Stimulated activated CD8-positive, alpha-beta memory T cell treated with anti-CD3 and anti-CD28 coated beads, Interleukin-4, amount 100 ng/mL, for 1 hour (primary cell): ENCODE measurements at places on chromosomes 3 and 15.

GRCh38 chr15:70453766-70454165, 309.6 kb downstream of the UACA start:
- no peak for DNase-seq

GRCh38 chr15:58040150-58040549, 25.4 kb downstream of the ALDH1A2 start:
- DNase-seq: no peak

DNA sequence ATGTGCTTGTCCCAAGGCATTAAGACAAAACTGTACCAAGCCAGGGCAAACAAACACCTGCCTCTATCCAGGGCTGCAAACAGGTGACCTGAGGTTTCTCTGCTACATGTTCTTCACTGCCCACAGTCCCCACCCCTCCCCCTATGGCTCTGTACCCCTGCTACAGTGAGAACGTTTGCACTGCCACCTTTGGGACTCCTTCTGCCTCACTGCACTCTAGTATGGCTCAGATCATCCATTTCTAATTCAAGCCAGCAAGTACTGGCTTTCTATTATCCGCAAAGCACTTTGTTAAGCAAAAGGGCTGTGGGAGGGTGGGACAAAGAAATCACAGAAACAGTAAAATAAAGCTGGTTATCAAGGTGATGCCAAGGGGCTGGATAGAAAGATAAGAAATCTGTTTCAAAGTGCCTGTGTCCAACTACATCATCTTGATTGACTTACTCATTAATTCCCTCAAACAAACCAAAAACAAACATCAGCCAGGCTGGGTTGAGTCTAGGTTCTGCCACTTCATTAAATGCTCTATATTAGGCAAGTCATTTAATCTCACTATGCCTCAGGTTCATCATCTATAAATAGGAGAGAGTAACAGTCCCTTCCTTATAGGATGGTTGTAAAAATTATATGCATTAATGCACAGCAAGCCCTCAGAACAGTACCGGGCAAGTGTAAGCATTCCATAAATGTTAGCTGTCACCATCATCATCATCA, 95.3 kb downstream of the PDZRN3 start:
- DNase-seq: no peak

GRCh38 chr15:85649372-85649771, 145.4 kb downstream of the KLHL25 start:
- DNase-seq: no peak

GRCh38 chr3:37964716-37965115, 25.9 kb upstream of the VILL start:
- DNase-seq: no peak

DNA sequence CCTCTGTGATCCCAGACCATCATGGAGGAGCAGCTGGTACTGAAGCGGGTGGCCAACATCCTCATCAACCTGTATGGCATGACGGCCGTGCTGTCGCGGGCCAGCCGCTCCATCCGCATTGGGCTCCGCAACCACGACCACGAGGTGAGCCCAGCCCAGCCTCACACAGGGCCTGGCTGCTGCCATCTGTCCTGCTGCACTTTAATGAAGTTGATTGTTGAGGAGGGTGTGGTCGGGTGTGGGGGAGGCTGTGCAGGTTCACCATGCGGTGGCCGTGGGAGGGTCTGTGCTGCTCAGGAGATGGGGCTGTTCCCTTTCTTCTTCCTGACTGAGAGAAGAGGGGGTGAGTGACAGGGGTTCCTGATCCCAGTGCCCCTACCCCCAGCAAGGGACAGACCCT, 30.6 kb downstream of the ACAD9 start:
- DNase-seq: no peak

GRCh38 chr3:72185549-72186399, 400.8 kb upstream of the PROK2 start:
- DNase-seq: no peak

GRCh38 chr3:187958432-187959003, 195.4 kb upstream of the LPP start:
- DNase-seq: peak; percentile 20

DNA sequence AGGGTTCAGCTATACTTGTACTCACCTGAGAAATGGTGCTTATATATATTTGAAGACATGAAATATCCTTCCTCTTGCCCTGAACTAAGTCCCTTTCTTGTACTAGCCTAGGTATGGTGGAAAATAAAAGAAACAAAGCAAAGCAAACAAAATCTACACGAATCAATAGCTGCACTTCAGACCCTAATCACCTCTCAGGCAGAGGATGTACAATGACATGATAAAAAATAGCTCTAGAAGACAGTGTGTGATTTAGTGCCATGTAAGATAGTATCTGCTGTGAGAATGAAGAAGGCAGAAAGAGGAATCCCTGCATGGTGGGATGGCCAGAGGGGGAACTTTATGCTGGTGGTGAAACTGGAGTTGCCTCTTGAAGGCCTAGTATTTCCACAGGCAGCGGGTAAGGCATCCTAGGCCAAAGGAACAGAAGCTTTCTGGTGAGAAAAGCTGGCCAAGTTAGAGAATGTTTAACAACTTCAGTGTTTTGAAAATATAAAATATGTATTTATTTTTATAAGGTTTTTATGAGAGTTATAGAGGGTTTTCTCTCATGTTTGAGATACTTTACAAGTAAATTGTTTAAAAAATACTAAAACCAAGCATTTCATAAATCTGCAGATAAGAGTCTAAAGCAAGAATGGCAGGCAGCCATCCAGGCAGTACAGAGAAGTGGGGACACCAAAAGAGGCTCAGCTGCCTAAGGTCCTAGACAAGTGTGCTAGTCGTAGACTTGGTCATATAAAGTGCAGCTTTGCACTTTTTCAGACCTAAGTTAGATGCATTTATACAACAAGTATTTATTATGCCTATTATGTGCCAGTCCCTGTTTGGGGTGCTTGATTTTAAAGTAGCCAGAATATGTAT, 14.9 kb downstream of the LEKR1 start:
- no peak for DNase-seq

GRCh38 chr15:36886701-36887100, 213.6 kb downstream of the MEIS2 start:
- no peak for DNase-seq

GRCh38 chr15:62958528-62959363, 83.8 kb upstream of the TPM1 start:
- DNase-seq: no peak

DNA sequence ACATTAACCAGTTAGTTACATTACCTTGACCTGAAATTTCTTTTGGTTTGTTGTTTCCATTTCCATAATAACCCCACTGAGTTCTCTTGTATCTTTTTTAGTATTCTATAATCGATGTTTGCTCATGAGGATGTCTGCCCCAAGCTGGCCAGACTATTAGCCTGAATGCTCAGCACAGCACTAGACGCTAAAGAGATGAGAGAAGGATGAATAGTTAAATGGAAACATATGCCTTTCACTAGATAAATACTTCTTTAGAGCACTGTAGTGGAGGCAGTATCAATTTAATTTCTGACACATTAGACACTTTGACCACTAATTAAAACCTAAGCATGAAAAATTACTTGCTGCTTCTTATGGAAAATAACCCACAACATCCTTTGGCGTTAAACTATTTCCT, 654.9 kb upstream of the KCNMB2 start:
- no peak for DNase-seq

GRCh38 chr3:39343076-39343717, 13.7 kb downstream of the CCR8 start:
- DNase-seq: no peak

DNA sequence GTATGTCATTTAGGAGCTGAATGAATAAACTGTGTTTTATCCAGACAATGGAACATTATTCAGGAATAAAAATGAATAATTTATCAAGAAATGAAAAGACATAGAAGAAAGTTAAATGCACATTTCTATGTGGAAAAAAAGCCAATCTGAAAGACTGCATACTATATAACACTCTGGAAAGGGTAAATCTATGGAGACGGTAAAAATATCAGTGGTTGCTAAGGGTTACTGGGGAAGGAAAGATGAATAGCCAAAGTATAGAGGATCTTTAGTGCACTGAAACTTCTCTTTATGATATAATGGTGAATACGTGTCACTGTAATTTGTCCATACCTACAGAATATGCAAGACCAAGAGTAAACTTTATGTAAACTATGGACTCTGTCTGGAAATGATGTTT, 46.0 kb upstream of the PEX5L start:
- no peak for DNase-seq

DNA sequence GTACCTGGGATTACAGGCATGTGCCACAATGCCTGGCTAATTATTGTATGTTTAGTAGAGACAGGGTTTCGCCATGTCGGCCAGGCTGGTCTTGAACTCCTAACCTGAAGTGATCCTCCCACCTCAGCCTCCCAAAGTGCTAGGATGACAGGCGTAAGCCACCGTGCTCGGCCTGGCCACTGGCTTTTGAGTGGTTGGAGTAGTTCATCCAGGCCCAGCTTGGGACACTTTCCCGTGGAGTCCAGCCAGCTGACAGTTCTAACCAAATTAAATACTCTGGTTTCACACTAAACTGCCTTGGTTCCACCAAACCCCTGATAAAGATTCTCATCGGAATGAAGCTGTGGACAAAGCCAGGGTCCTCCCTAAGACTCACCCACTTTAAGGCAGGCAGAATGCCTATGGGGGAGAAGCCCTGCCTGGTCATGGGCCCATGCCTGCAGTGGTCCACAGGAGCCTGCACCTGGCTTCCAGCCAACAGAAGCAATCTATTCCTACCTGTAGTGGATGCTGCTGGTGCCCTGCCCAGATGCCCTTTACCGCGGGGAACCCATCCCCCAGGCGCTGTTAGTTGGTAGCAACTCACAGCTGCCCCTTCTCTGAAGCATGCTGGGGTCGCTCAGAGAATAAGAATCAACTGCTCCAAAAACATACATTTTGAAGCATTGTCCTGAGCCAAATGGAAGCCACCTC, 5.2 kb upstream of the SLC28A1 start:
- DNase-seq: no peak

DNA sequence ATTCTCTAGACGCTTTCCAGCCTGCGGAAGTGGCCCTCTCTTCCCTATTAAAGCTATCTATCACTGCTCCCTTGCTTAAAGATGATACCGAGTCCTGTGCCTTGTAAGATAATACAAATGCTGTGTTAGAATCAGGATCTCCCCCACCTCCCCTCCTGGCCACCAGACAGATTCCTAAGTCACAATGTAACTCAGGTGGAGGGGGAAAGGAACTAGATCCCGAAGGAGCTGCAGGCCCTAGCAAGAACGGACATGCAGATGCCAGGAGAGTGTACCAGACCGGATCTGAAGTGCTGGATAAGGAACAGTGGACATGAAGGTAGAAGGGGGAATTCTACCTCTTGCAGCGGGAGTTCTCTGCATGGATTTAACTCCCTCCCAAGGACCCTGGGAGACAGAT, 230.7 kb upstream of the LYSMD4 start:
- no peak for DNase-seq

DNA sequence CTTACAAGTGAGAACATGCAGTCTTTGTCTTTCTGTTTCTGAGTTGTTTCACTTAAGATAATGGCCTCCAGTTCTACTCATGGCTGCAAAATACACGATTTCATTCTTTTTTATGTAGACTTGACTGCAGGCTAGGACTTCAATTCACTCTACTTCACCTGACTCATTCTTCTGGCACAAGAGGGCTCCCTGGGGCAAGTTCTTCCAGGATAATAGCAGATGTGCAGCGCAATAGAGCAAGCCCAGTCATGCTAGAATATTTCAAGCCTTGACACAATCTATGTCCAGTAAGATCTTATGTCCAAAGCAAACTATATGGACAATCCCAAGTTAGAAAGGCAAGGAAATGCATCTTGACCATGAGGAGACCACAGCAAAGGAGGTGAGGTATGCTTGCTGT, 211.7 kb upstream of the GADL1 start:
- no peak for DNase-seq

DNA sequence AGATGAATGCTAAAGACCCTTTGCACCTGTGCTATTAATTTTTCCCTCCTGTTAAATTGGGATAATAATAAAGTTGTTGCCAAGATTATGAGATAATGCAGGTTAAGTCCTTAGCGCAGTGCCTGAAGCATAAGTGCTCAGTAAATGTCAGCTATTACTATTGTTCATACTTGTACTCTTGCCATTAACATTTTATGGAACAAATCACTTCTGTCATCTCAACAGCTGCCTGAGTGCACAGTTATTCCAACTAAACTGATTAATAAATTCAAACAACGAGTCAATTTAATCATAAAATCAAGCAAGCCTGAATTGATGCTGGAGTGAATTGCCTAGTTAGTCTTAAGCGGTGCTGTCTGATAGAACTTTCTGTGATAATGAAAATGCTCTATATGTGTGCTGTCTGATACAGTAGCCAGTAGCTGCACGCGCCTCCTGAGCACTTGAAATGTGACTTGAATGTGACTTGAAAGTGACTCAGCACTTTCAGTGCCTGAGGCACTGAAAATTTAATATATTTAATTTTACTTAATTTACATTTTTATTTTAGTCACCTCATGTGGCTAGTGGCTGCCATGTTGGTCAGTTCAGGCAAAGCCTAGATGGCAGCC, 198.7 kb upstream of the PFN2 start:
- no peak for DNase-seq

DNA sequence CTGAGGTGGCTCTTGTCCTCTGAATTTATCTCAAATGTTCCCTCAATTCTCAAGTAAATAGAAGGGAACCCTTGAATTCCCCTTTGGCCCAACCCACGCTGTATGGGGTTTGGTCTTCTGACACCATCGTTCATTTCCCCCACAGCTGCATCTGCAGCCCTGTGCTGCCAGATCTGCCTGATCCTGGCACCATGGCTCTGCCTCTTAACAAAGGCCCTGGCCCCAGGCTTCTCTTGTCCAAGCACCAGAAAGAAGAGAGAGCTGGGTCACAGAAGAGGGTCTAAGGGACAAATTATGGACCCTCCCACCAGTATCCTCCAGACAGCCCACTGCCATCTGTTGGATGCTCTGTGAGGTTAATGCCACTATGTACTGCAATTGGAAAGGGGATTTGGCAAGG, 1.8 kb downstream of the MAP1A start:
- DNase-seq: no peak

GRCh38 chr15:101464256-101464998, 25.1 kb downstream of the PCSK6 start:
- DNase-seq: no peak

GRCh38 chr3:183529717-183530116, 25.8 kb downstream of the KLHL6 start:
- DNase-seq: no peak

DNA sequence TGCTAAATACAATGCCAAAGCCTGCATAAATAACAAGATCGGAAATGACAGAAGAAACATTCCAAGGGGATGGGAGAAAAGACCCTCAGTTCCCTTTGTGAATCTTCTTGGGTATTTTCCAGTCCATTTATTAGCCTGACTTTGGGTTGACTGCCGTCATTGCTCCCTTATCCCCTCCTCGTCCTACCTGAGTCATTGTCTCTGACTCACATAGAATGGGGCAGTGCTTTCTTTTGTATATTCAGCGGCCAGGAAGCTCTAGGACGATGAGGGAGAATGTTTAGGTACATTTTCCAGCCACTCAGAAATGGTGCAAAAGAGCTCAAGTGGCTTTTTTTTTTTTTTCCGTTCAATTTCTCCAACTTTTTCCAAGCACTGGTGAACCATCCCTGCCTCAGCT, 71.6 kb downstream of the KAT2B start:
- no peak for DNase-seq

- no peak for DNase-seq
Observed at GRCh38 chr3:40186508-40186907, 123.0 kb upstream of the EIF1B start.
